ENCODE measurements at places on chromosomes 4 and X.

- no peak for DNase-seq
Observed at GRCh38 chr4:82284475-82284857, 89.3 kb downstream of the HNRNPD start.

DNA sequence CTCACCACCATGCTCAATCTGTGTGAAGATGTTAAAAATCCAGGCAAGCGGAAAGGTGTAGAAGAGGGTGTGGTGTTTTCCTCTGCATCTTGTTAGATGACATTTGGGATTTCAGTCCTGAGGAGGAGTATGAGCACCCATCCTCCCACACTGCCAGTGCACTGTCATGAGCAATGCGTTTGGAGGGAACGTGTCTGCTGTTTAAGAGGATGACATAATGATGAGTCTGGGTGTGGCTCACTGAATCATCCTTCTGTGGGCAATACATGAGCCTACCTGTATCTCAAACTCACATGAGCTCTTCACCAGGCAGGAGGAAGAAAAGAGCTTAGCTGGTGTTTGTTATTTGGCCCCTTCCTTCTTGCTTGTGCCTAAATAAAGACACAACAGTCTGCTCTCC is 67.9 kb upstream of the ARX start:
- no peak for DNase-seq

GRCh38 chr4:147327322-147327721 is 153.6 kb upstream of the EDNRA start:
- no peak for DNase-seq

DNA sequence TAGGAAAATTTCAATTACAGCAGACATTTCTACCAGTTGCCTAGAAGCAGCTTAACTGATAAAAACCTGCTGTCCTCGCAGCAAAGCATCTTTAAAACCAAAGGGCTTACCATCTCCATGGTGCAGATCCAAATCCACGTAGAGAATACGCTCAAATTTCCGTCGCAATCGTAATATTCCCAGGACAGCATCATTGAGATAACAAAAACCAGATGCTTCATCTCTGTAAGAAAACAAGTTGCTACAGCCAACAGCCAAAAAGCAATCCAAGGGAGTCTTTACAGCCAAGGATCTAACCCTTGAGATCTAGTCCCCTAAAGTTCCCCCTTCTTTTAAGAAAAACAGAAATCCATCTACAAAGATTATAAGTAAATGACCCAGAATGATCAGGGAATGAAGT is 77.6 kb downstream of the HDAC8 start:
- DNase-seq = no peak

- no peak for DNase-seq
Observed at GRCh38 chr4:163665521-163666331, 171.2 kb downstream of the TMA16 start.

DNA sequence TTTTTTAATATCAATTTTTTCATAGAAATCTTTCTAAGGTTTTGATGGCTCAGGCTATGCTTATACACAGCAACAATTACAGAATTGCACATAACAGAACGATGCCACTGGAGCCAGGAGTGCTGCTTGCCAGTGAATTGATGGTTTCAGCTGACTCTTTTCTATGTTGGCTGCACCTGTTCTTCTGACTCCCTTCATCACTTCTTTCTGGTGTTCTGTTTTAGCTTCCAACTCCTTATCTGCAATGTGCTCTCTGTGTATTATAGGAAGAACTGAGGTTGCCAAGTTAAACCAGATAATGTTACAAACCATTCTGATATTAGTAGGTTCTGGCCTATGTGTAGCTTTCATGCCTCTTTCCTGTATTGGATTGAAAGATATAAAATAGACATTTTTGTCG is 11.6 kb upstream of the VEGFD start:
- DNase-seq = no peak

DNA sequence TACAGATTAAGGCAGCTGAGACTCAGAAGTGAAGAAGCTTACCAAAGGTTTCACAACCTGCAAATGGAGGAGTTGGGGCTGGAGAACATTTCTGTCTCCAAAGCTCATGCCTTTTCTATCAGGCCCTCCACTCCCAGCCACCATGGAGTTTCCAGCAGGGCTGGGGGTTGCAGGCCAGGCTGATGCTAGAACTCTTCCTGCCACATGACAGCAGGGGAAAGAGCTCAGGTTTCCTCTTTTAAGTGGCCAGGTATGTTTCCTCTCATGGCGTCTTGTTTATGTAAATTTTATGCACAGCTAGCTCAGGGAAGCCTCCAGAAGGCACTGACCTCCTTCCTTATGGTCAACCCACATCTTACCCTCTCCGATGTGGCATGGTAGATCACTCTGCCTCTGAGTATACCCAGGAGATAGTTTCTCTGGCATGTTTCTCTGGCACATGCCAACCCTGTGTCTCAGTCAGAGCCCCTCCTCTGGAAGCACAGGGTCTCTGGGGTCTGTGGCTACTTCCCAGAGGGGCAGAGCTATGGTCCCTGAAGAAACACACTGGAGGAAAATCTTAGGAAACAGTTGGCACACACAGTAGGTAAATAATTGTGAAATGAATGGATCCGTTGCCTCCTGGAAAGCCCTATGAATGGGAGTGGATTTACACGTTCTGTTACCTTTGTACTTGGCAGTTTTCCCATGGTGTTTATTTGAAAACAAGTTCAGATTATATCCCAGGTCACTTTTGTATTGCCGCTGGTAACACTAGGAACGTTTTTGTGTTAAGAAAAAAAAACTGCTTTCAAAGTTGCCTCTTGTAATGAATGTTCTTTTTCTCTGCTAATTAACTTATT is 28.9 kb downstream of the PDK3 start:
- no peak for DNase-seq

DNA sequence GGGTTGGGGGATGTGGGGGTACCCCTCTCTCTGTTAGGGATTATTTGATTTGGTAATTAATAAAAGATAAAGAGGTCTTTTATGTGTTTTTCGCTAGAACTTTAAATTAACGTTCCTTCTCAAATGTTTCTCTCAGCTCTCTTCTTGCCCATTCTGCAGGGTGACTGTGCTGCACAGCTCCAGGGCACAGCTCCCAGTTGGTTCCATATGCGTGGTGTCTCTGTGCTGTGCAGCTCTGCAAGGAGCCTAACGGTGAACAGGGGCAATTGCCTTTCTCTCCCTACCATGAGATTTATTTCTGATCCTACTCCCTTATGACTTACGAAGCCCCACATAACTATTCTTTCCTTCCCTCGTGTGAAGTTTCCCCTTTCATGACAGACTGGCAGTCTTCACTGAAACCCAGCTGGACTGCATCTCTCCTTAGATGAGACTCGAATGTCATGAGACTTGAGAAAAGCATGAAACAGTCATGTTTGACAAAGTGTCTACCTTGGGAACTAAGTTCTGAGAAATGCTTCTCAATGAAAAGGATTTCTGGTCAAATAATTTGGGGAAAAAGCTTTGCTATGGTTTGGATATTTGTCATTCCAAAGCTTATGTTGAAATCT is 50.2 kb upstream of the SPRY1 start:
- no peak for DNase-seq

DNA sequence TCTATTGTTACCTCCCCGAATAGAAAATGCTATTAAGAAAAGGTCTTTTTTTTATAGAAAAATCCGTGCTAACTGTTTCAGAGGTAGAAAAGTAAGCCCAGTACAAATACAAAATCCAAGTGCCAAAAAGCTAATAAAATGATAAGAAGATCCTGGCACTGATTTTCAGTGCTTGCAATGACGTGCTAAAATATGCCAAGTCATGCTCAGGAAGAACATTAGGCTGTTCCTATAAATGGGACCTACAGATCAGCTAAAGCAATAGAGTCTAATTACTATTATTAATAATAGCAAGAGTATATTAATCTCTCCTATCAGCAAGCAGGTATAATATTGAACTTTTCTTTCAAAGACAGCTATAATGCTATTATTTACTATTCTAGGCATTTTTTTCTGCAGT is 305.8 kb downstream of the PPARGC1A start:
- DNase-seq = no peak

- no peak for DNase-seq
Observed at GRCh38 chrX:10554612-10555270, 65.6 kb downstream of the MID1 start.

DNA sequence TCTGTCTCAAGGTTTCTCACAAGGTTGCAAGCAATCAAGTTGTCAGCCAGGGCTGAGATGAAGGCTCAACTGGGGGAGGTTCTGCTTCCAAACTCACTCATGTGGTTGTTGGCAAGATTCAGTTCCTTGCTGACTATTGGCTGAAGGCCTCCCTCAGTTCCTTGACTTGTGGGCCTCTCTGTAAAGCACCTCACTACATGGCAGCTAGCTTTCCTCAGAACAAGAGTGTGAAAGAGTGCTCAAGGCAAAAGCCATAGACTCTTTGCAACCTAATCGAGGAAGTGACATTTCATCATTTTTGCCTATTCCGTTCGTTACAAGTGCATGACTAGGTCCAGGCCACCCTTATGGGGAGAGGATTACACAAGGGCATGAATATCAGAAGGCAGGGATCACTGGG is 52.0 kb downstream of the CXorf58 start:
- no peak for DNase-seq

GRCh38 chr4:158949099-158949498 is 153.8 kb upstream of the RAPGEF2 start:
- DNase-seq = no peak

DNA sequence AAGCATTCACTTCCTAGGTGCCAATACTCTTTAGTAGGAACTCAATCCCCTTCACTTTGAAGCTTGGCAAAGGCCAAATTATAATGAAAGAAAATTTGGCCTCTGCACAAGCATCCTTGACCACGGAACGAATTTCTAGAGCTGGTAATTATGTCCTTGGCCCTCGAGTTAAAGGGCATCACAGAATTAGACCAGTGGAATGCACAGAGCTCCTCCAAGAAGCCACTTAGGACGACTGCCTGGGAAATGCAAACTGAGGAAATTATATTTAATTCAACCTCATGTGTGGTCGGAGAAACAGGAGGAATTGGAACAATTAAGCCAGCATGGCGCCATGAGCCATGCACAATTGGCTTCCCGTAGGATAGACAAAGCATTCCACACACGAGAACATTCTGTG is 59.3 kb downstream of the NLGN4X start:
- no peak for DNase-seq

- DNase-seq = no peak
Observed at GRCh38 chr4:159298502-159298901, 195.6 kb downstream of the RAPGEF2 start.

DNA sequence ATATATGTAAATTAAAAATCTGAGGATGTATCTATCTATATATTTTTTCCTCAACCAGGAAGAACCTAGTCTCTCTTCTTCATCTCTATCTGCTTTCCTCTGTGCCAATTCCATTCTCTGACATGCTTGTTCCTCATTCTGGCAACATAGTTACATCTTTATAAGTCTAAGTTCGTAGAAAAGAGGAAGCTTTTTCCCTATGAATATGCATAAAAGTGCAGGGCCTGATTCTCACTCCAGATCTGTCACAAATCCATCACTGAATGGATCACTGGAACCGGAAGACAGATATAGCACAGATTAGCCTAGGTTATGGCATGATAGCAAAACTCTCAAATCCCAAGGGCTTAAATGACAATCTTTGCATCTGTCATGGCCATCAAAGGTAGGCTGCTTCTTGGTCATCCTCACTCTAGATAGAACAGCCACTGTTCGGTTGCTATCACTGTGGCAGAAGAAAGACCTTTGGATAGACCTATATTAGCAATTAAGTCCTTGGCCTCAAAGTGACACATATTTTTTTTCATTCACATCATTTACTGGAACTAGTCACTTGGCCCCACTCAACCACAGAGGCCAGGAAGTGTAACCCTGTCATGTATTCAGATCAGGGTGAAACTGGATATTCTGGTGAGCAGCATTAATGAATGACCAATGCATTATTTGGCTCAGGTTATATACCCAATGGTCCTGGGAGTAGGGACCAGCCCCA is 22.2 kb downstream of the DTHD1 start:
- DNase-seq = no peak

GRCh38 chr4:124423160-124423559 is 289.4 kb downstream of the ANKRD50 start:
- no peak for DNase-seq

DNA sequence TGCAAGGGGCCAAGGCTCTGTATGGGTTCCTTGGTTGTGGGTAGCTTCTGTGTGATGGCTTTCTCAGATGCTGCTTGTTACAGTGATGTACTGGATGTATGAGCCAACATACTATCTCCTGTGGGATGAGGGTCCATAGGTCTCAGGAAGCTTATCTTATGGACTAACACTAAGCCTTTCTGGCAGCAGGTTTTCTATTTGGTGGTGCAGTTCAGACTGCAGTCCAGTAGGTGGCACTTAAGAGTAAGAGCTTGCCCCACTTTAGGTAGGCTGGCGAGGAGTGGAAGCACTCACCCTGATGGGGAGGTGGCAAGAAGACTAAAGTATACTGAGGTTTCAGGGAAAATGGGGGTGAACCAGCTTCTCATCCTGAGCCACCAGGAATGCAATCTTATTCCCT is 306.7 kb upstream of the MAOA start:
- no peak for DNase-seq

GRCh38 chr4:15675356-15675755 is 6.3 kb upstream of the FAM200B start:
- DNase-seq = no peak

- peak; percentile 30 for DNase-seq
Observed at GRCh38 chr4:602559-602942, 22.8 kb upstream of the PDE6B start.

- DNase-seq = no peak
Observed at GRCh38 chr4:54543088-54543795, 114.5 kb upstream of the KIT start.

GRCh38 chr4:136337216-136337615 is 1195.1 kb downstream of the PCDH18 start:
- no peak for DNase-seq

GRCh38 chr4:53908661-53909078 is 155.7 kb downstream of the CHIC2 start:
- DNase-seq = no peak

GRCh38 chr4:159178151-159178546 is 75.3 kb downstream of the RAPGEF2 start:
- DNase-seq = no peak

DNA sequence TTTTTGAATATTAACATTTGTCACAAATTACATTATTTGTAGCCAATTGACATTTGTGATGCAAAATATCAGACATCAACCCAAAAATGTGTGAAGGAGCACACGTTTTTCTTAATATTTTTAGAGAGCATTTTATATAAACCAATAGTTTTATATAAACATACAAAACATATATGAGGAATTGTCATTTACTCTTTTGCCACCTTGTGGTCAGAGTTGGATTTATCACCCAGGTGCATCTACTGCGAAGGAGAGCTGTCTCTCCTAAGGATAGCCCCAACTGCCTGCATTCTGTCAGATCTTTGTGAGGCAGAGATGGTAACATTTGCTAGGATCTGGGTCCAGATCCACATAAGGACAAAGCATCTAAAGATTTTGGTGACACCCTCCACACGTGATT is 2.5 kb upstream of the USP27X start:
- no peak for DNase-seq

GRCh38 chr4:107757864-107758476 is 37.9 kb upstream of the PAPSS1 start:
- DNase-seq = no peak

Measured in activated T-helper 9 cell treated with anti-CD3 and anti-CD28 coated beads, Interleukin-2, amount 50 U/mL, for 16 hours (primary cell).